Activated CD4-positive, alpha-beta memory T cell treated with anti-CD3 and anti-CD28 coated beads for 36 hours (primary cell): ENCODE measurements at places on chromosomes 4 and X.

- no peak for DNase-seq
Measured at GRCh38 chrX:150870487-150871340, 27.8 kb downstream of the CD99L2 start.

DNA sequence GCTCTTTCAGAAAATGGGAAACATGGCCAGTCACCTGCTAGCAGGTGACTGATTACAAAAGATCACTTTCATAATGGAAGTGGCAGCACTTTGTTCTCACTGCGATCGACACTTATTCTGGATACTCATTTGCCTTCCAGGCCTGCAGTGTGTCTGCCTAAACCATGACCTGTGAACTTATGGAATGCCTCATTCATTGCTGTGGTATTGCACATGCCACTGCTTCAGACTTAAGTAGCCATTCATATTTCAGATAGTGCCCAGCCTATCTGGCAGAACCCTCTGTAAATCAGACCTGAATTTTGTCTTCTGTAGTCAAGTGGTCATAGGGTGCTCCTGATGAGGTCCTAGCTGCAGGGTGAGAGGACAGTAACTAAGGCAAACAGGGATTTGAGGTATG is 23.3 kb upstream of the MGST2 start:
- DNase-seq: no peak

- DNase-seq: no peak
Measured at GRCh38 chr4:181323061-181323460, 920.1 kb upstream of the TENM3 start.

- DNase-seq: no peak
Measured at GRCh38 chr4:27701606-27702005, 841.0 kb downstream of the STIM2 start.

GRCh38 chr4:7908668-7909067 is 31.0 kb downstream of the AFAP1 start:
- no peak for DNase-seq

DNA sequence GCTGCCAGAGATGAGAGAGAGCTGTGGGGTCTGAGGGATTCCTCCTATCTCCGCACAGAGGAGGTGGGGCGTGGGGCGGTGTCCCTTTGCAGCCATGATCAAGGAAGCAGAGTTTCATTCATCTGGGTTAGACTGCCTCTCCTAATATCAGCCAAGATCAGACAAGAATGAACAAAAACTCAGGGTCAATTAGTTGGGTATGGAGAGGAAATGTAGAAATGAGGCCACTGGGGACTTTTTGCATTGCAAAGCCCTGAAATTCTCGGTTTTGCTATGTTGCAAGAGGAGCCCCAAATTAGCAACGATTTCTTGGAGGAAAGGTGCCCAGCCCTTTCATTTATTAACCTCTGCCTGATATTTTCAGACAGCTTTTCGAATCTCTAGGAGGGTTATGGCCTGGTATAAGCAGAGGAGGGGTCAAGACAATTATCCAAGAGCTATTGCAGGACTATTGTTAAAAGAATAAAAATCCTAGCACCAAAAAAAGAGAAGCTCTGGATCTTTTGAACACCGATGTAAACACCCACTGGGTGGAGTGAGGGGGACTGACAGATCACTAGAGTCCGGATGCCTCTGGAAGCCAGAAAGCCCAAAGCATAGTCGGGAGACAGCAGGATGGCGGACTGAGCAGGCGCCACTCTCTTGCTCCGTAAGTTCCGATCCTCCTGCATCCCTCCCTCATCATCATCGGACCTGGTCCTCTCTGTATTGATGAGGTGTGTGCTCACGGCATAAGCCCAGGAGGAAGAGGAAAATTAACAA is 34.4 kb upstream of the ACSL1 start:
- DNase-seq: no peak

DNA sequence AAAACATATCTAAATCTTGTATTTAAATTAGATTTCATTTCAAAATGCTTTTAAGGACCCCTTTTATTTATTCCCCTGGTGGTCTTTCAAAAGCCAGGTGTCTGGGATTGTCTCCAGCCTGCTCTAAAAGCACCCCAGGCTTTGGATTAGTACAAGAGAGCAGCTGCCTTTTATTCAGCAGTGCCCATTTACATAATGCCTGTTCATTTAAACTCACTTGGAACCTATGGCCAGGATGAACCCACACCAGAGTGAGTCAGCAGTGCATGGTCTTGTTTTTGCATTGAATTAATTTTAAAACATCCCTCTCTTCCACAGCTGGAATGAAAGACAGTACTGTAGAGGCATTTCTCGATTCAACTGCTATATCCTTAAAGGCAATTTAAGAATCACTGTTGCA is 64.1 kb upstream of the TENM3 start:
- no peak for DNase-seq

DNA sequence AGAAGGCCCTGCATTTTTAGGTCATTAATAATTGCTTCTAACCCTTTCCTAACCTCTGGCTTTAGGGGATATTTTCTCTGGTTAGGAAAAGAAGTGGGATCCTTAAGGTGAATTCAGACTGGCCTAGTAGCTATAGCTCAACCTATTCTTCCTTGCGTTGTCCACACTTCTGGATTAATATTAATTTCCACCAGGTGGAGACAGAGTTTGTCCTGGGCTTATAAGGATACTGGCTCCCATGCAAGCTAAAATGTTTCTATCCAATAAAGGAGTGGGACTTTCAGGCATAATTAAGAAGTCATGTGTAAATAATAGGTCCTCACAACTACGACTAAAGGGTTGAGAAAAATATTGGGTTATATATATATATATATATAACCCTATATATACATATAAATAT is 860.0 kb upstream of the POU3F4 start:
- DNase-seq: no peak

DNA sequence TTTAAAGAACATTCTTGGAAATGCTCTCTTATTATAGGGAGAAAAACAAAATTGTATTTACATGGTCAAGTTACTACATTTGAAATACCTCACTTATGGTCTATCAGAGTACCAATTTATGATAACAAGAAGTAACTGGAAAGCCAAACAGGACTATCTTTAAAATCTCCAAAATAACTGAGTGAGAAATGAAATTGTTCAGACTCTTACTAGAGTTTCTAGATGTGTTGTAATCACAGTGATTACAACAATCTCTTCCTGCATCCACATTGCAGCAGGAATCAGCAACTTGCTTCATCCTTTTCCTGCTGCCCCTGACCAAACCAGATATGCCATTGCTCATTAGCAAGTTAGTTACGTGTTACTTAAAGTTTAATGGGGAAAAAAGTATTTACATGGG is 245.2 kb upstream of the SMIM31 start:
- no peak for DNase-seq

DNA sequence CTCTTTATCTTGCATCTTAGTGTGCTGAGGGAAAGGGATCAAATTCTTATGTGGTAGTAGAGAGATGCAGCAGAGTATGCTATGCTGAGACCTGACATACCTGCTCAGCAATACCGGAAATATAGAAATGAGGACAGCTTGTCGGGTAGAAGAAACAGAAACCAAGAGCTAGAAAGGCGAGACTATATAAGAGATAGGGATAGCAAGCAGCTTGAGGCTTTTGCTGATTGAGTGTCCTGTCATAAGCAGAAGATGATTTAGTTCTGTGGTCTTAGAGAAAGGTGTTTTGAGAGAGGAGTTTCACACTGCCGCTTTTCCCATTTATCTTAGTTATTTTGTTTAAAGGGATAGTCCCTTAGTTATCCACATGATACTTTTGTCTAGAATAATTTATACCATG is 31.7 kb downstream of the USP9X start:
- no peak for DNase-seq

DNA sequence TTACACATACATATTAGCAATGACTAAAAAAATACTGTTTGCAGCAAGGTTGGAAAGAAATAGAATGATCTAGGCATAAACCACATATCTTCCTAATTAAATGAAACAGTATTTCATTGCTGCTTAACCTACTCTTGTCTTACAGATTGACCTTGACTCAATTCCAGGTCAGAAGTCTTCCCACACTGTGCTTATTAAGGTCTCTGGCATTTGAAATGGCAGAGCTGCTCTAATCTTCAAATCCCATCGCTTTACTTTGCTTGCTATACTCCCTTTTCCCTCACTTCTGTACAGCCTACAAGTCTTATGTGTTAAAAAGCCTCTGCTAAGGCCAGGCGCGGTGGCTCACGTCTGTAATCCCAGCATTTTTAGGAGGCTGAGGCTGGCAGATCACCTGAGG is 424.5 kb downstream of the RPA4 start:
- no peak for DNase-seq

GRCh38 chr4:84681486-84682274 is 98.8 kb downstream of the CDS1 start:
- DNase-seq: no peak

DNA sequence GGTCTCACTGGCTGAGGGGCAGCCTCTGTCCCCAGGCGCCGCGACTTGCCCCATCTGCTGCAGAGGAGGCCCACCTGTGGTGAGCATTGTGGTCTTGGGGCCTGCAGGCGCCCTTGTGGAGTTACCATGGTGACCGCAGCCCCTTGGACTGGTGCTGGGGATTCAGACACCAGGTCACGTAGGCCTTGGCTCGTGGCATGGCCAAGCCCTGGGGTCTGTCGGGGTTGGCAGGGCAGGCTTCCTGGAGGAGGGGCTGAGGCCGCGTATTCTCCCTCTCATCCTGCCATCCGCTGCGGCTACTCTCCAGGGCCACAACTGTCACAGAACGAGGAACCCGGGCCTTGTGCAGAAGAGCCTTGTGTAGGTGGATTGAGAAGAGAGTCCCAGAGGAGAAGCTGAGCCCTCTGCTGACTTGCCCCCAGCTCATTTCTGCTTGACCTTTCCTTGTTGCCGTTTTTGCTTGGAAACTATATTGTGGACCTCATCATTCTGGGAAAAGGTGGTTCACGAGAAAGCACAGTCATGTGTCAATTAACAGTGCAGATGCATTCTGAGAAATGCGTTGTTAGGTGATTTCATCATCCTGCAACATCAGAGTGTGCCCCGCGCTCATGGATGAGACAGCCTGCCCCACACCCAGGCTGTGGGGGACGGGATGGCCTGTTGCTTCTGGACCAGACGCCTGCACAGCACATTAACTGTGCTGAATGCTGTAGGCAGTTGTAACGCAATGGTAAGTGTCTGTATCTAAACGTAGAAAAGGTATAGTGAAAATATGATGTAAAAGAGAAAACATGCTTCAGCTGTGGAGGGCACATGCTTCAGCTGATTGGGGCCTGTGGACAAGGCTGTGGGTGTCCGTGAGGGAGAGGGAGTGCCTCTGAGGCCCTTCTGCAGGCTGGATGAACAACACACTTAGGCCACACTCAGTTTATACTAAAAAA is 38.5 kb downstream of the TRMT44 start:
- peak; percentile 15 for DNase-seq

GRCh38 chr4:59814402-59815010 is 1385.6 kb upstream of the ADGRL3 start:
- DNase-seq: no peak

DNA sequence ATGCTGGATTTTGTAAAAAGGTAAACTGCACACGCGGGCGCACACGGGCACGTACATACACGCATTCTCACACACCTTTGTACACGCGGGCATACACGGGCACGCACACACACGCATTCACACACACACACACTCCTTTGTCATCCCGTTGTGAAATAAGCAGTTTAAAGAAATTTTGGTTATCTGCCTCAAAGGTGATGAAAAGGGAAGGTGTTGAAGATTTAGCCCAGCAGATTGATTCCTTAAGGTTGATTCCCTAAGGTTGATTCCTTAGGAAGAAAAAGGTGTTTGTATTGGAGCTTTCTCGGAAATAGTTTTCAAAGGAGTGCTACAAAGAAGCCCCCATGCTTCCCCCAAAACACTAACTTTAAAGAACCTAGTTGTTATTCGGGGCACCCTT is 693 bp downstream of the ATP10D start:
- DNase-seq: no peak

- no peak for DNase-seq
Measured at GRCh38 chr4:100786481-100786880, 268.7 kb upstream of the EMCN start.

- DNase-seq: no peak
Measured at GRCh38 chrX:1516596-1517104, 20.3 kb downstream of the P2RY8 start.
